OCI-LY7 (cell line): ENCODE measurements at places on chromosomes 11 and 22. TPM values are rescaled to one million over a fixed set of nuclear protein-coding genes. Genes with fewer than 3 reads are reported as not detected.

- DNase-seq, result no peak
These were observed 200.6 kb downstream of the ARHGAP42 start for GRCh38 chr11:100887659-100888058.

DNA sequence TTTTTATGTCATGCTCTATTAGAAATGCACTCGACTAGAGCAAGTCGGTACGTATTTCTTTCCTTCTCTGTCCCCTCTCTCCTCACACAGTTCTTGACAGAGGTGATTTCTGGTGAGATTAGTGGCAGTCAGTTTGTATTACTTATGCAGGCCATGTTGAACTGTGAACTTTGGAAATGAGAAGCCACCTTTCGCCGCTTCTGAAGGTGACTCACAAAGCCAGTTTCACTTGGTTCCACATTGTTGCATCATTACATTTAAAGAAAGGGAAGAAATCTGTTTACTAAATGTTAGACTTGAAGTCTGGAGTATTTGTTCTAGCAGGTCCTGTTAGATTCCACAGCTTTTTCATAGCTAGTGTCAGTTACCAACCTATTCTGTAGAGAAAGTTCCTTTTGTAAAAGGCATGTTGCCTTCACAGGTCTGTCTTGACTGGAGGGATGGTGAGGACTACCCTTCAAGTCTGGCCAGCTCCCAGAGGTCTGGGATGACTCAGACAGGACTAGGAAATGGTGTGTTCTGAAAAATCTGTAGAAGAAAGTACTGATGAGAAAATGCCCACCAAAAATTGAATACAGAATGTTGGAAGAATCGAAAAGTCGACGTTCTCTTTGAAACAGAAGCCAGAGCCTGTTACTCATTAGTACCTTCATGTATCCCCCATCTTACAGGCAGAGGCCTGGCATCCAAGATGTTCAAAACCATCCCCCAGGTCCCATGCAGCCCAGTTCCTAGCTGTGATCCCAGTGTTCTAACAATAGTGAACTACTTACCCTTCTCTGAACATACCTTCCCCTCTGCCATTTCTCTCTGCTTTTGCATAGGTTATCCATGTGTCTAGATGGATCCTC is 181.4 kb downstream of the DBX1 start:
- no peak for DNase-seq

- DNase-seq, result no peak
These were observed 66.4 kb downstream of the CD82 start for GRCh38 chr11:44631831-44632230.

- DNase-seq, result no peak
These were observed 1297.5 kb downstream of the LRRC4C start for GRCh38 chr11:40161854-40162410.

Gene CHRM1
- total RNA-seq, result not detected in 2 replicates

Gene CNIH2
- total RNA-seq, result 2.7 and 3.5 TPM in 2 replicates
